ENCODE measurements at places on chromosomes 5 and 9. TPM values are rescaled to one million over a fixed set of nuclear protein-coding genes. Genes with fewer than 3 reads are reported as not detected.
A peak's percentile ranks its signal among the peaks of the same experiment; 100 is the strongest.

MEF2C gene
- polyA plus RNA-seq = 80.4 TPM

NEUROG1 gene
- not detected for polyA plus RNA-seq

AHRR gene
- polyA plus RNA-seq = 6.3 TPM

DMRT3 gene
- polyA plus RNA-seq = not detected

IFNK gene
- not detected for polyA plus RNA-seq

DNA sequence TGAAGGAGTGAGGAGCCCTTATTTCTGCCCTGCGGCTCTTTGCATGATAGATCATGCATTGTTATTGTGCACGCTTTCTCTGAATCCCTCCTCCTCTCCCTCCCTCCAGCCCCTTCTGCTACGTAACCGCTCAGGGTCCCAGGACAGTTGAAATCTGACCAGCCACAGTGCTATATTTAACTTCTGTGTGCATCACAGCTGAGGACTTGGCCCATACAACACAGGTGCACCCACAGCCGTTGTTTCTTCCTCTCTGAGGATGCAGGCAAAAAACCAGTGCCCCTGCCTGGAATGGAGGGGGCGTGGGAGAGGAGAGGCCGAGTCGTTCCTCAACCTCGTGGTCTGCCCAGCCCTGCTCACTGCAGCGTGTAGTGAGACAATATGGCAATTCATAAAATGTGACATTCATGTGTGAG lies 335.6 kb upstream of the CLINT1 start:
- no peak for DNase-seq

GRCh38 chr5:29896646-29897045 lies 1296.8 kb upstream of the CDH6 start:
- DNase-seq = no peak

GRCh38 chr9:128006332-128006996 lies 25.7 kb upstream of the EEIG1 start:
- DNase-seq = no peak

GRCh38 chr5:3858524-3858923 lies 262.9 kb downstream of the IRX1 start:
- DNase-seq = no peak

- peak; percentile 78 for DNase-seq
Measured at GRCh38 chr5:140041492-140042392, 1.4 kb downstream of the NRG2 start.

DNA sequence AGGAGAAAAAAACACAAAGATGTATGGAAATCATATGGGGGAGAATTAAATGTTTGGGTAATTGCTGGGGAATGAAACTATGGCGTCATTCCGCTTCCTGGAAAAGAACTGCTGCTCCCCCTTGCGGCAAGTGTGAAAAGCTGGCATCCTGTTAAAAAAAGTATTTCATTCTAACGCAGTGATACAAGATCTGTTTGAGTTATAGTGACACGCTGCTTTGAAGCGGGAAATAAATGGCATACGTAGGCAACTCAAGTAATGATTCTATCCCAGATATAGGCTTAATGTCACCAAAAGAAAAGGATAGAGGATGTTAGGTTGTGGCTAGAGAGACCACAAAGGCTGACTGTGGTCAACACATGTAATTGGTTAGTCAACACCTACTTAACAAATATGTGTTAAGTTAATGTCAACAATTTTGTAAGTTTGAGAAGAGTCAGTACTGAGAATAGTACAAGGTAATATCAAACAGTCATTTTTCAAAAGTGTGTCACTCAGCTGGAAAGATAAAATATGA lies 70.2 kb upstream of the ALDH1A1 start:
- DNase-seq = peak; percentile 34

GRCh38 chr5:87912419-87912818 lies 356.2 kb downstream of the TMEM161B start:
- no peak for DNase-seq

DNA sequence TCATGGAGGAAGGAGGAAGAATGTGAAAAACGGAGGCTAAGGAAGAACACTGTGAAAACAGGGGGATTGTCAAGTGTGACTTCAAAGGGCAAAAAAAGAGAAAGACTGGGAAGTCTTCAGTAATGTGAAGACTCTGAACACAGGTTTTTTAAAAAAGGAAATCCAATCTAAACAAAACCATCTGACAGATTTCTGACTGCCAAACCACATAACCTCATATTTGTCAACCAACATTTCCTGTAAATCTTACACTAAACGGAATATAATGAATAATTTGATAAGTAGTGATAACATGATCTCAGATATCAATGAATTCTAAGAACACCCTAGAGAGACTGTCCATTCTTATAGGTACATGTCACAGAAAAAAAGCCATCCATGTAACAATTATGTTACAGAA lies 124.7 kb downstream of the FBN2 start:
- DNase-seq = no peak

DNA sequence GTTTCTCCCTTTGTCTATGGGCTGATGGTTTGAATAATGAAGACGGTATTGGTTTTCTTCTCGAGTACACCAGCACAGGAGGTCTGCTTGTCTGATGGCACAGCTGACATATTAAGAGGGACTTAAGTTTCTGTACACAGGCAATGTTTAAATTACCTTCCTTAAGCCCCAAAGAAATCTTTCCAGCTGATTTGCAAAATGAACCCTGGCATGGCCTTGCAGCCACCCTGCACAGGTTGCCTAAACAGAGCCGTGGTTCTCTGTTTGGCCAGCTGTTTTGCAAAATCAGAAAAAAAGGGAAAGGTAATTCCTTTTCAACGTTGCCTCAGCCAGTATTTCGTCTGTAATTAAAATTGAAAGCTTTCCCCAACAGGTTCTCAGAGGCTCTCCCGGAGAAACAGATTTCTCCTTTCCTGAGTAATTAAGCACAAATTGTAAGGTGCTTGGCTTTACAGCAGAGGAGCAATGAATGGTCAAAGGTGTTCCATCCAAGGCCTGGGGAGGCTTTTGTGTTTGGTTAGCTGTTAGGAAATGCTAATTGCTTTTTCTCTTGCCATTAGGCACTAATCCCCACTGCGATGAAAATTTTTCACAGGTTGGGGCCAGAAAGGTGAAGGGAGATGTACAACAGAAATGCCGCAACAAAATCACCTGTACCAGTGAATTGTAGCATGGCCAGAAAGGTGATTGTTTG lies 138.9 kb downstream of the RASEF start:
- DNase-seq = no peak

GRCh38 chr9:130235558-130236435 lies 29.8 kb upstream of the HMCN2 start:
- peak; percentile 81 for DNase-seq

DNA sequence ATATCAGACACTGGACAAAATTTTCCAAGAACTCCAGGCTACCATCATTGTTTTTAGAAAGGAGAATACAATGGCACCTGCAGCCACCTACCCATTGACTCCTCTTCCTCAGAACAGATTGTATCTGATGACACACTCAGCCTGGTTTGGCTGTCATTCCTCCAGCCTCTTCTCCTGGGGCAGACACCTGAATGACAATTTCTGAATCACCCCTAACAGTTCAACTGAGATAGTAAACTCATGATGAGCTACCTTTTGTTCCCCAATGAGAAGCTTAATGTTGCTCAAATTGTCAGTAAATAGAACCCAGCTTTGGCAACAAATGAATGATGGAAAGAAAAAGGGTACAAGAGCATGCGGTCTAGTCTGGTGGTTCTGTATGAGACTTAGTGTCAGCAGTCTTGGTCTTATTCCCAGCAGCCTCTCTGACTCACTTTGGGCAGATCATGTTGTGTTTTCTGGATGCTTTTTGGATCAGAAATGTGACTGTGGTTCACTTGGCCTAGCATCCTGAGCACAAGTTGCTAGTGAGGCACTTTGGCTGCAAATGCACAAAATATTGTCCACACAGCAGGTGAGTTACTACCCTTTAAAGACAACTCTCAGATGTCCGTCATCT lies 78.3 kb downstream of the MAMDC2 start:
- no peak for DNase-seq

GRCh38 chr5:79547429-79547822 lies 33.5 kb upstream of the HOMER1 start:
- DNase-seq = no peak

DNA sequence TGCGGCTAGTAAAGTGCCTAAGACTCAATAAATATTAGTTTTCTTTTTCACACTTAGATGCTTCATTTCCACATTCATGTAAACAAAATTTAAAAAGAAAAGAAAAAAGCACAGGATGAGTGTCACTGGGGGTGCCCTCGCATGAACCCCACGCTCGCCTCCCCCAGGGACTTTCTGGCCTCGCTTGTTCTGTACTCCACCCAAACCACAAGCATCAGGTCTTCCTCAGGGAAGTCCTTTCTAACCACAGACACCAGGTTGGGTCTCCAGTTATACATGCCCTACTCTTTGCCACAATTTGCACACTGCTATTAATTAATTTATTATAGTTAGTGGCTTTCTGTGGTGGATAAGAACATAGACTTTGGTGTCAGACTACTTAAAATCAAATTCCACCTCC lies 92.4 kb downstream of the RORB start:
- DNase-seq = no peak

- no peak for DNase-seq
Measured at GRCh38 chr9:107740088-107740980, 250.8 kb upstream of the KLF4 start.

DNA sequence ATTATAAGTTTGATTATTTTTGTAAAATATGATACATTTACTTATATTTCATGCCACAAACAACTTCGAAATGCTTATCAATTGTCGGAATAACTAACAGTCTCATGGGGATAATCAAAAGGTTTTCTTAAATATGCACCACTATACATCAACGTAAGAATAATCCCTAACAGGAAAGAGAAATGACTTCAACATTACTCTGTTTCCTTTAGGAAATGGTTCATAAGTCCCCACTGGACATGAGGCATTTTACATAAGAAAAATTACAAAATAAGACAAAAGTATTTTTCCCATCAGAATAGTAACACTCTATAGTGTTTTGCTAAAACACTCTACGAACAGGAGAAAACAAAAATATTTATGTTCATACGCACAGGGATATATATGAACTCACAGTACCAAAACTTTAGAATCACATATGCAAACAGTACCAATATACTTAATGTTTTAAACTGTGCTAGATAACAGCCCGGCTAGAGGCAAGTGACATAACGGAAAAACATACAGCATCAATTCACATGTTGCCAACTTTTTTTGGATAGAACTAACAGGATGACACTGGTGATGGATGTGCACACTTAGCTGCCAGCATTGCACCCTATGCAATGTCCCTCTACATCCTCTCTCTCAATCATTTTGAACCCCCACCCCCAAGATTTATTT lies 120.5 kb downstream of the NFIB start:
- DNase-seq = no peak

DNA sequence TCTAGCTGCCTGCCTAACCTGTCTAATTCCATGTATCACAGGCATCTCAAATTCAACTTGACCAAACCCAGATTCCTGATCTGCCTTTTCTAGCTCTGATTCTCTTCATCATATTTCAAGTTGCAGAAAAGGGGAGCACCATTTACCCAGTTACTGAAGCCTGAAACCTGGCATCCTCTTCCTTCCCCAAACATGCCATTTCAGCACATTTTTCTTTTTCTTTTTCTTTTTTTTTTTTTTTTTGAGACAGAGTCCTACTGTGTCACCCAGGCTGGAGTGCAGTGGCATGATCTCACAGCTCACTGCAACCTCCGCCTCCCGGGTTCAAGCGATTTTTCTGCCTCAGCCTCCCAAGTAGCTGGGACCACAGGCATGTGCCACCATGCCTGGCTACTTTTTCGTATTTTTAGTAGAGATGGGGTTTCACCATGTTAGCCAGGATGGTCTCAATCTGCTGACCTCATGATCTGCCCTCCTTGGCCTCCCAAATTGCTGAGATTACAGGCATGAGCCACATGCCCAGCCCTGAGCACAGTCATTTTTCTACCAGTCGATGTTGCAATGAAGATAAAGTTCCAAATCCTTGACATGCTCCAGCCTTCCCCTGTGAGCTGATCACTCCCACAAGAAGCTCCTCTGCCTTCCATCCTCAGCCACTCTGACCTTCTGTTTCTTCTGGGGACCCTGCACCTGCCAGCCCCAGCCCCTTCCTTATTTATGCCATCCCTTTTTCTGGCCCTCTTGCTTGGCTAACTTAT lies 32.2 kb downstream of the ACER2 start:
- no peak for DNase-seq

- peak; percentile 72 for DNase-seq
Measured at GRCh38 chr9:78030553-78031443, 813 bp downstream of the GNAQ start.

- no peak for DNase-seq
Measured at GRCh38 chr5:124724357-124725039, 21.9 kb downstream of the ZNF608 start.

DNA sequence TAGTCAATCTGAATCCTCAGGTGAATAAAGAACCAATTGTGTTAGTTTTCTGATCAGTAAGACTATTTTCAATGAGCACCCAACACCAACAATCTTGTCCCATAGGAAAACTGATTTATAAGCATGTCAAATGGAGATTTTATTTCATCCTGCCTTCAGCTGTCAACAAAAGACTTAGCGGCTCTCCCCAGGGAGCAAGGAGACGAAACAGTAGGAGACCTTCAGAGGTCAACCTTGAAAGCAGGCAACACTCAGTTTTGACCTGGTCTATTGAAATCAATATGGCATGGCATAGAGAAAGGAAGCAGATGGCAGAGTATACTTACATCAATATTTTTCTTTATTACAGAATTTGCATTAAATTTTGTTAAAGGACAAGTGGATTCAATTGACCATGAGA lies 34.1 kb downstream of the ZNF622 start:
- DNase-seq = no peak

DNA sequence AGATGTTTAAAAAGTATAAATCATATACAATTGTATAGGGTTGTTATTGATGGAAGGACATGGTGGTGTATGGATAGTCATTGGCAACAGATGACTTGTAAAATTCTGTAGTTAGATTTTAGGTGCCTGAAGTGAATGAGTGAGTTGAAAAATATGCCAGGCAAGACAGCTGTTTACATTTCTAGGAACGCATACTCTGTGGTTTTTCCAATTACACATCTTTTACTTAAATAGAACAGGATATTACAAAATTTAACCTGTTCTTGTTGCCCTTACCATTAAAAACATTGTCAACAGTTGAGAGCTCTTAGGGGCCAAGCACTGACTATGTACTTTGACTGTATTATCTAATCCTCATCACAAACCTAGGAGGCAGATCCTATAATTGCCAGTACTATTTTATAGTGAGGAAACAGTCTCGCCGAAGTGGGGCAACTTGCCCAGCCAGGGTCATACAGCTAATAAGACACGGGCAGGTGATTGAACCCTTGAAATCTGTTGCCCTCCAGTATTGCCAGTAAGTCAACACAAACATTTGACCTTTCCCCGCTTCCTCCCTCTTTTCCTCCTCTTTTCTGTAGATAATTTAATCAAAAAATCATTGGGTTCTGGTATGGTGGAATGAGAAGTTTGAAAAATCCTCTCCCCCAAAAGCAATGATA lies 88.6 kb downstream of the MACROH2A1 start:
- no peak for DNase-seq

- DNase-seq = no peak
Measured at GRCh38 chr9:82130331-82131042, 141.9 kb downstream of the SPATA31D1 start.

DNA sequence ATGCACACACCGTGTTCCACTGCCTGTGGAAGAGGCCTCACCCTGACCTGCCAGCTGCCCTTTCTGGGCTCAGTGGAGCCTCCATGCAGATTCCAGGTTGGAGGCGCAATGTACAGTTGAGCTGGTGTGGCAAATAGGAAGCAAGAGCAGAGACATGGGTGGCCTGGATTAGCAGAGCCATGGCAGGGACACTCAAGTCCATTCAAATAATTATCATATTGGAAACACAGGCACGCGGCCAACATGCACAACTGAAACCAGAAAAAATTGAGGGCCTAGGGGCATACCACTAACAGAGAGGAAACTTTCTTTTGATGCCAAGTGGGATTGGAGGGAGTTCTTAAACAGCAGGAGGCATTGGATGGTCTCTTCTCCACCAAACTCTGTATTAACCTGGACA lies 35.8 kb downstream of the OTULINL start:
- DNase-seq = no peak
